Ecto neural progenitor cell (in vitro differentiated cells): ENCODE measurements at places on chromosomes 3 and 15.

DNA sequence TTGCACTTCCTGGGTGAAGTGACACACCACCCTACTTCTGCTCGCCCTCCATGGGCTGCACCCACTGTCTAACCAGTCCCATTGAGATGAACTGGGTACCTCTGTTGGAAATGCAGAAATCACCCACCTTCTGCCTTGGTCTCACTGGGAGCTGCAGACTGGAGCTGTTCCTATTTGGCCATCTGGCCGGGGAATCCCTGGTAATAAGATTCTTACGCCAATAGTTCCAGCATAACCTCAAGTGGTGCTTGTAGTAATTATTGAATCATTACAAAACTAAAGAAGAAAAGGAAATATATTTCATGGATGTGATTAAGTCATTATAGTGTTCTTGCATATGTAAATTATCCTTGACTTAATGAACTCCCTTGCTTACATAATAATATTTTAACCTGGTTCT, 841.9 kb downstream of the CADM2 start:
- DNase-seq = no peak

- no peak for DNase-seq
Measured at GRCh38 chr3:187447737-187448136, 79.6 kb downstream of the RTP4 start.

- DNase-seq = no peak
Measured at GRCh38 chr15:101542306-101543025, 53.0 kb upstream of the PCSK6 start.

GRCh38 chr3:129442486-129442885, 2.5 kb downstream of the IFT122 start:
- DNase-seq = no peak

DNA sequence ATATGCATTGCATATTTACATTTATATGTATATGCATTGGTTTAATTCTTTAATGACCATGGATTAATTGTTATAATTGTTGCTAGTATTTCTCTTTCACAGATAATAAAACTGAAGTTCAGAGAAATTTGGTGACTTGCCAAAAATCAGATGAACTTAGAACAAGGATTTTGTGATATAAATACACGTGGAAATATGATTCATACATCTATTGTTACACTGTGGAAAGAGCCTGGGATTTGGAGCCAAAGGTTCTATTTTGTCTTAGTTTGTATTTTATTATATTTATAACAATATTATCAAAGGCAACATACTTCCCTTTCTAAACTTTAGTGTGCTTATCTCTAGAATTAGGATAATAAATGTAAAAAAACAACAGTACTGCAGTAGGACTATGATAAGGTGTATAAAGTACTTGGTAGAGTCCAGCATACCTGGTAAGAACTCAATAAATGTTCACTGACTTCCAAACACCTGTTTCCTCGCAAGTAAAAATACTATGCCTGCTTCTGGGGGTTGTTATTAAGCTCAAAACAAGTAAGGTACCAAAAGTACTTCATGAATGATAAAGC, 342.9 kb downstream of the THSD4 start:
- no peak for DNase-seq

DNA sequence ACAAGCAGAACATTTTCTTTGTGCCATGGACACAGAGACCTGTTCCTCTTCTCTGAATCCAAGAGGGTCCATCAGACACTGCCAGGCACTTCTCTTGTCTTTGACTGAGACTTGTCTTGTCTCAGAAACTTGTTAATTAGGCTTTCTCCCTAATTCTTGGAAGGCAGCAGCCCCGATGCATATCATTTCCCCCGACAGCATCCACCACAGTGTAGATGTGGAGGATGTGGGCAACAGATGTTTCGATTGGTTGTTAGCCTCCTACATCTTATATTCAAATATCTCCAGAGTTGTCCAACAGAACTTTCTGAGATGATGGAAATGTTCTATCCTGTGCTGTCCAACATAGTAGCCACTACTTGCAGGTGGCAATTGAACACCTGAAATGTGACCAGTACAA, 15.5 kb downstream of the GASK1A start:
- no peak for DNase-seq

GRCh38 chr3:25783661-25784512, 644 bp upstream of the NGLY1 start:
- peak; percentile 86 for DNase-seq

DNA sequence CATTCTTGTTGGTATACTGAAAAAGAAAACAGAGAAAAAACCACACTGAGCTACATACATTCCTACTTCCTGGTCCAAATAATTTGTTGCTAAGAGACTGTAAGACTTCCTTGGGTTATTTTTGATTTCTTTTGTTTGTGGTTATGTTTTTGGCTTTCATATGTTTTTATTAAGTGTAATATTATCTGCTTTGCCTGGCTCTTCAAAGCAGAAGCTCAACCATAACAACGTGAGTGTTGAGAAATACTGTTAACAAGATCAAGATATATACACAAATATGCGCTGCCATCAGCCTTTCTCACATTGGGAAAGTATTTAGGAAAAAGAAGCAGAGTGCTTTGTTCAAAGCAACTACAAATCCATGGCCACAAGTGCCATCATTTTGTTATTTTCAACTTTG, 556.2 kb upstream of the CBLB start:
- DNase-seq = no peak

DNA sequence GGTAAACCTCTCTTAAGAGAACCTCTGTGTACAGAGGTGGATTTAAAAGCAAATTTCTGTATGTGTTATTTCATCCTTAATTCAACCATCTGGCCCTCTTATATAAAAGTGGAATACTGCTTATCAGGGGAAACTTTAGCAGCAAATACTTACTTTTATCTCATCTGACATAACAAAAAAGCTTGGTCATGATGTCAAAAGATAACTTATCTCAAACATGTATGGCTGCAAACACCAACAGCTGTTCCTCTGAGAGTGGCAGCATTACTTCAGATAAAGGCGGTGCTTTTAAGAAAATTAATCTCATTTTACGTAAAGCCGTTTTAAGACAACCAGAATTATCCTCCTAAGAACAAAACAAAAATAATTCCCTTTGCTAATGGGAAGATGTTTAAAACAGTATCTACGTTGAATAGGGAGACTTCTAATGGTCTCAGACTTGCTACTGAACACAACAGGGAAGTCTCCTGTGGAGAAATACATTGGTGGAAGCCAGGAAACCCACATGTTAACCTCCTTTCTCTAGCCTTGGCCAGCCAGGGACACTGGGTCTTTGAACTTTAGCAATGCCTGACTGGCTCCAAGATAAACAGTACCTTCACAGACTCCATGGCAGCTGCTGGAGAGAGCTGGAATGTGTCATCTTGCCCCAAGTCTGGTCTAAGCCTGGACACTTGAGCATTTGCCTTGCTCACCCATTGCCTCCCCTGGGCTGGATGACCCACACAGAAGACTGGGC, 18.1 kb downstream of the ARRDC4 start:
- DNase-seq = no peak

GRCh38 chr3:68007621-68008226, 353.3 kb upstream of the SUCLG2 start:
- peak; percentile 74 for DNase-seq

- DNase-seq = no peak
Measured at GRCh38 chr3:37537914-37538691, 323.6 kb upstream of the CTDSPL start.

DNA sequence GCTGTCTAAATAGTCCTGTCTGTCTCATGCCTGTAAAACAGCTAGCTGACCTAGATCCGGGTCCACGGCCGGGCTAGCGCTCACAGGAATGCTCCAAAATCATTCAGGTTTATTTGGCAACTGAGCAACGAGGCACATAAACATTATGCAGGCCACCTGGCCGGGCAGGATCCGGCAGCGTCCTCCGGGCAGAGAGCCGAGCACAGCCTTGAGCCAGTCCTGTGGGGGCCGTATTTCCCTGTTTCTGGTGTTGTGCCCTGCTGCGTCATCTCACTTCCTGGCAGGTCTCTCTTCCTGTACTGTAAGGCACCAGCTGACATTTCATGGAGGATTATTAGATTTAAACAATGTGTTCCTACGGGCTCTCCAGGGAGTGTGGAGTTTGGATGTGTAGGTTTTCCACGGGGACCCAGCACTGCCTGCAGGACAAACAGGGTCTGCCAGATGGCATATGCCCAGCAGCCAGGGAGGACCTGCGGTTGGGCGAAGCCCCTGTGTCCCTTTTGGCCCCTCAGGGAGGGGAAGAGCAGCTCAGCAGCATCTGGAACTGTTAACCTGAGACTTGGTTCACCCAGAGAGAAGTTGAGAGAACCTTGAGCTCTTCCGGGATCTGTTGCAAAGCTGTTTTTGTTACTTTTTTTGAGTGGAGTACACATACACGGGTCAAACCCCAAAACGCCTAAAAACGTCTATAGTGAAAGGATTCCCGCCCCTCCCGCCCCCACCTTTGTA, 16.6 kb upstream of the LRRK1 start:
- no peak for DNase-seq

DNA sequence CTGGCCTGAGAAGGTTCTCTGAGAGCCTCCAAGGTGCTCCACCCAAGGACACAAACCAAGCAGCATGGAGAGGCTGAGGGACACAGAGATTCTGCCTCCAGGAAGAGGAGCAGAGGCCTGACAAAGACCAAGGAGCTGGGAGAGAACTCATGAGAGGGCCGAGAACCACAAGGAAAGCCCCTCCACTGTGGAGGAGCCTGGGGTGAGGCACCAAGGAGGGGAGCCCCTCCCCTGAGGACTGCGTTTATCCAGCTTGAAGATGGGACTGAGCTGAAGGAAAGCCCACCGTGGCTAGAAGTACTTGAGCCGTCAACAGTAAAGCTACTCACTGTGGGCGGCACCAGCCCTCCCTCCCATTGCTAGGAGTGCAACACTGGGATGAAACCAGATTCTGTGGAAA, 63.1 kb upstream of the MEF2A start:
- no peak for DNase-seq

GRCh38 chr3:51967384-51968169, at the start of gene PCBP4:
PCBP4 (minus strand) TSS chr3:51967454; CDS start chr3:51961240, 6,214 bp downstream.
- peak; percentile 89 for DNase-seq

GRCh38 chr3:130906374-130906995, 12.6 kb downstream of the ATP2C1 start:
- DNase-seq = no peak

DNA sequence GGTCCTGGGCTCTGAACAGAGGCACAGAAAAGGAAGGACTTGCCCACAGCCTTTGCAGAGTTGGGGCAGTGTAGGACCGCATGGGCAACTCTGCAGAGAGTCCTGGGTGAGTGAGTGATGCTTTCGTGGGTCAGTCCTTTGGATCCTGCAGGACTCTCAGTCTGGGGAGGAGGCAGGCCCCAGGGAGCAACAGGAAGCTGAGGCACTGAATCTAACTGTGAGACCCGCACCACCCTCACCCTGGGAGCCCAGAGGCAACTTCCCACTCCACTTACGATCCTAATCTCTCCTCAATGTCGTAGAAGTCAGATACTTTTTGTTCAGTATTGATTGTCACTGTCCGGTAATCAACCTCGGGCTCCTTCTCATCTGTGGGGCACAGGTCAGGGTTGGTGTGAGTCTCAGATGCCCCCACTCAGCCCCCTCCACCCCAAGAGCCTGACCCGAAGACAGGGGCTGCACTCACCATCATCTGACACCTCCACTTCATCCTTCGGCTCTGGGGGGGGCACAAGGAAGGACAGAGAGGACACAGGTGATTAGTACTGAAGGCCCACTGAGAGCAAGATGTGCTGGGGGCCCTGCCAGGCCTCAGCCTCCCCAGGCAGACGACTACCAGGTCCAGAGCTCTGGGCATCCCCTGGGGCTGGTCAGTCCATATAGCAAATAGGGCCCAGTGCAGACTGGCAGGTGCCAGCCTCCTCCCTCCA, 64.0 kb upstream of the HACD2 start:
- no peak for DNase-seq

GRCh38 chr3:31051226-31051625, 156.8 kb upstream of the GADL1 start:
- no peak for DNase-seq

DNA sequence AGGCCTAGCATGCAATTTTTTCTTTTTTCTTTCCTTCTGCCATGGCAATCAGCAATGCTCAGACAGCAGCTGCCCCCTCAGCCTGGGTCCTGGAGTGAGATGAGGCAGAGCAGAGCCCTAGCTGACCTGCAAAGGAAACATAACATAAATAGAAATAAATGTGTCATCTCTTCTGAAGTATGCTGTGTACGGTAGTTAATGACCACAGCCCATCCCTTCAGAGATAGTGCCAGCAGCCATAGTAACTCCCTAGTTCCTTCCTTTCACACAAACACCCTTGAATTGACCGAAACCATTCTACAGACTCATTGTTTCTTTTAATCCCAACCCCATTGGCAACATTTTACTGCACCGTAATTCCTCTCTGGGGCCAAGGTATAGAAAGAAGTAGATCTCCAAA, 8.4 kb upstream of the CD47 start:
- no peak for DNase-seq

DNA sequence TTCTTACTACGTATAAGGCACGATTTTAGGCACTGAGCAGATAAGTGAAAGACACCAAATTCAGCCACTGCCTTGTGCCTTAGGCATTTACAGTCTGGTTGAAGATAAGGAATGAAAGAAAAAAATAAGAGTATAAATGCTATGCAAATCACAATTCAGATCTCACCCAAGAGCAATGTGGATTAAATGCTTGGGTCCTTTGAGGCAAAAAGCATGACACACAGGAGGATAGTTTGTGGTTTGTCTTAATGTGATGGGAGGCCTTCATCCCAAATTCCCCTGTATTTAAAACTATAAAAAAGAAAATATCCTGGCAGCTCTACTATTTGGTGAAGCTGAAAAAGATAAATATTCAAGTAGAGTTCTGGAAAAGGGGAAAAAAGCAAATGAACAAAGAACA, 79.8 kb downstream of the TGFBR2 start:
- no peak for DNase-seq

- no peak for DNase-seq
Measured at GRCh38 chr3:126417515-126417914, 22.8 kb downstream of the CFAP100 start.

GRCh38 chr3:149310796-149311534, 22.5 kb downstream of the TM4SF18 start:
- DNase-seq = no peak

GRCh38 chr3:160981217-160981938, 123.8 kb downstream of the B3GALNT1 start:
- DNase-seq = no peak

GRCh38 chr15:53233801-53234200, 443.7 kb upstream of the ONECUT1 start:
- no peak for DNase-seq

DNA sequence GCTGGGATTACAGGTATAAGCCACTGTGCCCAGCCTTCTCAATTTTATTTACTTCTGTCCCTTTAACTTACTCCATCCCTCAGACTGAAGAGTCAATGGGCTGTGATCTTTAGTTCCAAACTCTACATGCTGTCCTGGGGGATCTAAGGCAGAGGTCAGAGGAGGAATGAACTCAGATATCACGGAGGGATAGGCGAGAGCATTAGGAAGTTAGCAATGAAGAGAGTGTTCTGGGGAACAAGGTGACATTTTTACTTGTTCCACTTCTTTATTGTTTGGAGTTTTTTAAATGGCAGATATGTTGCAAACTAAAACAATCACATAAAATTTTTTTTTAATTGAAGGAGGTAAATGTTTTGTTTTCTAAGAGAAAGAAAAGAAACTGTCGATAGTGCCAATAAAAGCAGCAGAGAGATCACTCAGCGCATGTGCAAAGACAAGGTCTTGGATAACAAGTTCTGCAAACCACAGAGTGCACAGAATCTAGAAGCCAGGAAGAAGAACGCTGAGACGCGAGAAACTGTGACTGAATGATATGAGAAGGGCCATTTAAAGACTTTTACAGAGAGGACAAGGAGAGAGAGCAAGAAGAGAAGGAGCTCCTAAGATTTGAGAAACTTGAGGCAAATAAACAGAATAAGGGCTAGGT, 10.8 kb upstream of the CA12 start:
- no peak for DNase-seq
